ENCODE measurements at places on chromosomes 16 and 17. TPM values are rescaled to one million over a fixed set of nuclear protein-coding genes. Genes with fewer than 3 reads are reported as not detected.

- no peak for DNase-seq
- H3K4me3 ChIP-seq: no peak overlapping the region
- H3K4me1 ChIP-seq: no peaks in the 10 kb centered on the region
- no peaks in the 10 kb centered on the region for H3K36me3 ChIP-seq
- H3K27me3 ChIP-seq: no peaks in the 10 kb centered on the region
Observed at GRCh38 chr17:3766779-3767178, 34.2 kb downstream of the ITGAE start.

Gene OR1F1
- total RNA-seq: not detected

DNA sequence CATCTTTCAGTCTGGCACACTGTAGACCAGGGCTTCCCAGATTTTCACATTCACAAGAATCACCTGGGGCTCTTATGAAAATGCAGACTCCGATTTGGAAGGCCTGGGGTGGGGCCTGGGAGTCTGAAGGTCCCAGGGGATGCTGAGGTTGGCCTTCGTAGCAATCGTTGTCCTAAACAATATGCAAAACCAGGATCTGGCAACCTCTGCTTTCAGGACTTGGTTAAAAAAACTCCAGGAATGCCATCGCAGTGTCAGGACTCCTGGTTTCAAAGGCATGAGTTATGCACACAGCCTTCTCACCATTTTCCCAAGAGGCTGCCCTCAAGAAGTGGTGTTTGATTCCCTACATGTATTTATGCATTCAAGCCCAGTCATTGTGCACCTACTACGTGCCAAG lies 6.7 kb downstream of the CLEC19A start:
- no peak overlapping the region for H3K27ac ChIP-seq
- H3K4me1 ChIP-seq: no peaks in the 10 kb centered on the region
- H3K36me3 ChIP-seq: no peaks in the 10 kb centered on the region
- H3K27me3 ChIP-seq: no peaks in the 10 kb centered on the region
- H3K4me3 ChIP-seq: no peak overlapping the region
- DNase-seq: no peak

GRCh38 chr17:55416000-55416399 lies 5.6 kb downstream of the MMD start:
- no peaks in the 10 kb centered on the region for H3K27me3 ChIP-seq
- no peak overlapping the region for H3K4me3 ChIP-seq
- no peaks in the 10 kb centered on the region for H3K36me3 ChIP-seq

- H3K4me1 ChIP-seq: peaks cover 21% of the 10 kb centered on the region
- H3K4me3 ChIP-seq: no peak overlapping the region
- no peak overlapping the region for H3K27ac ChIP-seq
Observed at GRCh38 chr16:30060346-30060745, 5.2 kb upstream of the ALDOA start.

- no peak overlapping the region for H3K4me3 ChIP-seq
- no peaks in the 10 kb centered on the region for H3K27me3 ChIP-seq
- H3K36me3 ChIP-seq: no peaks in the 10 kb centered on the region
- no peak overlapping the region for H3K27ac ChIP-seq
Observed at GRCh38 chr16:79839466-79840341, 239.2 kb upstream of the MAF start.

DNA sequence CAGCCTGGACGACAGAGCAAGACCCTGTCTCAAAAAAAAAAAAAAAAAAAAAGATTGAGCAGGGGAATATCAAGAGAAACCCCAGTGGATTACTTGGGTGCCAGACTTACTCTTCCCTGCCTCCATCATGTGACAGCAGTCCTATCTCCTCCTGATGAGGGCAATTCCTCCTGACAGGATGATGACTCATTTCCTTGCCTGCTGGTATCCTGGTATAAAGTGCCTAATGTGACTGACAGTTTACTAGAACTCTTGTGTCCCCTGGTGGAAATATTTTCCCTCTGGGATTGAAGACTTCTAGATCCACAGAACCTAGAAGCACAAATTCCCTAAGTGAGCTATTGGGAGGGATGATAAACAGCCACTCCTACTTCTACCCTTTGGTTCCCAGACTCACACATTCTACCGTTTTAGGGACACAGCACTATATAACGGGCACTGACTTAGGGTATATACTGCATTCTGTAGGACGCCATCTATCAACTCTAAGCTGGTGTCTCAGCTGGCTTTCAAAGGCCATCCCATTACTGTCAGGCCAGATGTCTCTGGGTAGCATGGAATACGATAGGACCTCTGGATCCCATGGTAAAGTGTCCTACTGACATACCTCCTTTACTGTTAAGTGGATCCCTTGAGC lies 114.6 kb upstream of the MED13 start:
- no peaks in the 10 kb centered on the region for H3K27me3 ChIP-seq
- no peaks in the 10 kb centered on the region for H3K4me1 ChIP-seq
- H3K36me3 ChIP-seq: no peaks in the 10 kb centered on the region
- DNase-seq: no peak
- no peak overlapping the region for H3K27ac ChIP-seq
- no peak overlapping the region for H3K4me3 ChIP-seq

GRCh38 chr17:68497885-68498319 lies 14.3 kb upstream of the PRKAR1A start:
- H3K4me1 ChIP-seq: peaks cover 23% of the 10 kb centered on the region
- H3K27ac ChIP-seq: peak overlapping the region; percentile 21
- no peak for DNase-seq
- no peak overlapping the region for H3K4me3 ChIP-seq
- H3K36me3 ChIP-seq: no peaks in the 10 kb centered on the region
- H3K27me3 ChIP-seq: no peaks in the 10 kb centered on the region

Data from tibial nerve (tissue), 4 donors.